ENCODE measurements at places on chromosomes 7 and 10.

DNA sequence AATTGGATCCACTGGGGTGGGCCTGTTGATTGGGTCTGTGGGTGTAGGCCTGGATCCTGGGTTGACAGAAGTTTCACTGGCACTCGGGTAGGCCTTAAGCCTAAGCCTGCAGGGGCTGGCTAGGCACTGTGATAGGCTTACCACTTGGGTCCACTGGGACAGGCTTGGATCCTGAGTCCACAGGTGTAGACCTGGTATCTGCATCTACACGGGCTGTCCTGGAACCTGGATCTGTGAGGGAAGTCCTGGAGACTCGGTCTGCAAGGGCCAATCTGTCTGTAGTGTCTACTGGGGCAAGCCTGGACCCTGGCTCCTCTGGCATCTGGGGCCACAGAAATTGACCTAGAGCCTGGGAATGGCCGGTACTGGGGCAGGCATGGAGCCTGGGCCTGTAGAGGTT, 219.0 kb upstream of the NRG3 start:
- DNase-seq, result no peak

- DNase-seq, result no peak
Observed at GRCh38 chr7:139482662-139483466, 609 bp downstream of the KLRG2 start.

DNA sequence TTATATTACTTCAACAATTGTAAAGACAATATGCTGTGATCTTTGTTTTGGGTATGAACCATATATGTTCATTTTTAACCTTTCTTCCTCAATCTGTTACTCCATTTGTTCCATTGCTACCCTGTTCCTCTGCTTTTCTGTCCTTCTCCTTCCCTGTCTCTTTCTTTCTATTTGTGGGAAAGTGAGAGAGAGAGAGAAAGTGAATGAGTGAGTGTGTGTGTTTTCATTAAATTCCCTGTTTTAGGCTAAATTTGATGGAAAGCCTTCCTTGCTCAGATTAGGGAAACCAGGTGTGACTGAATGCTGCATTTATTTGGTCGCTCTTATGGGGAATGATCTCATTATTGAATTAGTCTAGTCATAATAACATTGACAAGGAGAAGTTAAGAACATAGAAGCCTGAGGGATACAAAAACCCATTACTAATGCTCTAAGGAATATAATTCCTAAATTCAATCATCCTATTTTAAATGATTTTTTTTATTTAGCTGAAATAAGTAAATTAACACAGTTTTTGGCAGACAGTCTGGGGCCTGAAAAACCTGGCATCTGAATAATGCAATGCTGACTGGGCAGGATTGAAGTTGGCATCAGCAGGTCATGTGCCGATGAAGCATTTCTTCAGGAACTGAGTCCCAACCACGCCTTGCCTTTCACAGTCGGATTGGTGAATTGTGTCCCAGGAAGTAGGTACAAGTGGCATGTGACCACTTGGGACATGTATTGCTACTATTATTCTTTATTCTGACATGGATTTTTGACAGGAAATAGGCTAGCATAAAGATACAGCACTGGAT, 117.6 kb upstream of the LRGUK start:
- DNase-seq, result no peak

GRCh38 chr7:46071076-46071475, 150.0 kb upstream of the IGFBP3 start:
- DNase-seq, result no peak

DNA sequence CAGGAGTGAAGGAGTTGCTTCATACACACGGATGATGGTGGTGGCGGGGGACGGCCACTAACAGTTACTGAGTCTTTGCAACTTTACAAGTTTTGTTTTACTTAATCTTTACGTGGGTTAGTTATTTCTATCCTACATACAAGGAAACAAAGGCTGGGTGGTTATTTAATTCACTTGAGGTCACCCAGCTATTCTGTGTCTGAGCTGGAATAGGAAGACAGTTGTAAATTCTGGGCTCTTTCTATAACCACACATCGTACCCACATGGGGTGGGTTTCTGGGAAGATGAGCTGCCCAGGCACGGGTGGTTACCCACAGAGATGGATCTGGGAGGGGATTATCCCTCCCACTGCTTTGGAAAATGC, 137.9 kb downstream of the ANLN start:
- no peak for DNase-seq

DNA sequence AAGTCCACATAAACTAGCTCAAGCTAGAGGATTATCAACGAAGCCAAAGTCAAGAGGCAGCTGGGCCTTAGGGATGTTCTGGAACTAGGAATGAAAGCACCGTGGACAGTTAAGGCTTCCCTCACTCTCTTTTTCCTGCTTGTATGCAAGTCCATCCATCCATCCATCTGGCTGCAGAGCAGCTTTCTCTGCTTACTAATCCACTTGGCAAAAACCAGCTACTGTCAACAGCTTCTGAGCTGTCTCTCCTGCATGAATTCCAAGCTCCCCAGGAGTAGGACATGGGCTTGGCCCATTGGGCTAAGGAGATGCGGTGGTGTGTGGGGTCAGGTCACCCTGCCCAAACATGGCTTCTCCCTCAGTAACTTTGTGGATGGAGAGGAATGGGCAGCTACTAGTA, 66.2 kb downstream of the NAMPT start:
- DNase-seq, result no peak

GRCh38 chr7:134726581-134726980, 52.9 kb upstream of the CALD1 start:
- DNase-seq, result no peak

GRCh38 chr7:41107330-41107937, 595.5 kb downstream of the INHBA start:
- no peak for DNase-seq

- DNase-seq, result no peak
Observed at GRCh38 chr10:59809644-59809974, 56.4 kb upstream of the MRLN start.

DNA sequence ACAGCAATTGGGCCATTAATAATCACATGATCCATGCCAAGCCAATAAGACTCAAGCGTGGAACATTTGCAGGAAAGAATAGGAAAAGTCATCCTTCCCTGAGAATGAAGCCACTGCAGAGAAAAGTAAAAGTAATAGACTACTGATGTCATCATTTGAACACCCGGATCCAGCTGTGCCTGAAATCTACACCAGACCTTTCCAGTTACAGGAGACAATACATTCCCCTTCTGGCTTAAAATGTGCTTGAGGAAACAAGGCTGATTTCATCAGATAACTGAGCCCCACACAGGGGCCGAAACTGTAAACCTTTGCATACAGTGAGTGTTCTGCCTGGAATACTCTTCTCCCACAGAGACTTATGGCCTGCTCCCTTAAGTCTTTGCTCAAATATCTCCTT, 232.8 kb downstream of the KCNMA1 start:
- no peak for DNase-seq

GRCh38 chr10:97119058-97119745, 66.6 kb downstream of the SLIT1 start:
- no peak for DNase-seq

- no peak for DNase-seq
Observed at GRCh38 chr10:93715345-93715744, 13.0 kb upstream of the FRA10AC1 start.

DNA sequence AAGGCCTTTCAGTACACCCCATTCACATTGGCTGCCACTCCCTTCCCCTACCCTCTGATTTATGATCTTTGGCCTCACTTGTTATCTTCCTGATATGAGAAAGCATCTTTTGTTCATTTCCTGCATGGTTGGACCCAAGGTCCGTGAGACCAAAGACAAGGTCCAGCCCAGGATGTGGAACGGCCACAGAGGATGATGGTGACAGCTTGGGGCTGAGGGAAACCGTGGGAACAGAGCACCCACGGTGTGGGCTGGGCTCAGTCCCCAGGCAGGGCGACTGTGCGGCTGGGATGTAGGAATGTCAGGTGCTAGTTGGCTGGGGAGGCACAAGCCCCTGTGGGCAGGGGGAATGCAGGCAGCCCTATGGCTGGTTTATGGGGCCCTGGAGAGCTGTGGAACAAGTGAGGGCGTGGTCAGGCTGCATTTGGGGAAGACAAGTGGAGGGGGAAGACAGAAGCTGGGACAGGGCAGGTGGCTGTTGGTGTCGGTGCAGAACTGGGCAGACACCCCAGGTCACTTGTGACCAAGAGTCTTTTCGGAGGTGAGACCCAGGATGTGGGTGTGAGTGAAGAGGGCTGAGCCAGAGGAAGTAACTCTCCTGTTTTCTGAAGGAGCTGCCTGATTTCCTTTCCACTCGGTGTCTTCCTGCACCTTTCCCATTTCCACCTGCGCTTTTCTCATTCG, 51.7 kb upstream of the IGFBP3 start:
- DNase-seq, result no peak

DNA sequence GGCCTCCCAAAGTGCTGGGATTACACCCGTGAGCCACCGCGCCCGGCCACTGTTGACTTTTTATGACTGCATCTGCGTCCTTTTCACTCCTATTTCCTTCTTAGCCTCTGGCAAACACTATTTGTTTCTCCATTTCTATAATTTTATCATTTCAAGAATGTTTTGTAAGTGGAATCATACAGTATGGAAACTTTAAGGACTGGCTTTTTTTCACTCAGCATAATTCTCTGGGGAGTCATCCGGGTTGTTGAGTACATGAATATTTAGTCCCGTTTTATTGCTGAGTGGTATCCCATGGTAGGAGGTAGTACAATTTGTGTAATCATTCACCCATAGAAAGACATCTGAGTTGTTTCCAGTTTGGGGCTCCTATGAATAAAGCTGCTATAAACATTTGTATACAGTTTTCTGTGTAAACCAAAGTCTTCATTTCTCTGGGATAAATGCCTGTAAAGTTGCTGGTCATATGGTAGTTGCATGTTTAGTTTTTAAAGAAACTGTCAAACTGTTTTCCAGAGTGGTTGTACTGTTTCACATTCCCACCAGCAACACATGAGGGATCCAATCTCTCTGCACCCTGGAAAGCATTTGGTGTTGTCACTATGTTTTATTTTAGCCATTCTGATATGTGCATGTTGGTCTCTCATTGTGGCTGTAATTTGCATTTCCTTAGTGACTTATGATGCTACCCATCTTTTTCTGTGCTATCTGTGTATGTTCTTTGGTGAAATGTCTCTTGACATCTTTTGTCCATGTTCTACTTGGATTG, 139.6 kb upstream of the EEPD1 start:
- no peak for DNase-seq

GRCh38 chr7:39434012-39434411, 132.2 kb upstream of the YAE1 start:
- no peak for DNase-seq

DNA sequence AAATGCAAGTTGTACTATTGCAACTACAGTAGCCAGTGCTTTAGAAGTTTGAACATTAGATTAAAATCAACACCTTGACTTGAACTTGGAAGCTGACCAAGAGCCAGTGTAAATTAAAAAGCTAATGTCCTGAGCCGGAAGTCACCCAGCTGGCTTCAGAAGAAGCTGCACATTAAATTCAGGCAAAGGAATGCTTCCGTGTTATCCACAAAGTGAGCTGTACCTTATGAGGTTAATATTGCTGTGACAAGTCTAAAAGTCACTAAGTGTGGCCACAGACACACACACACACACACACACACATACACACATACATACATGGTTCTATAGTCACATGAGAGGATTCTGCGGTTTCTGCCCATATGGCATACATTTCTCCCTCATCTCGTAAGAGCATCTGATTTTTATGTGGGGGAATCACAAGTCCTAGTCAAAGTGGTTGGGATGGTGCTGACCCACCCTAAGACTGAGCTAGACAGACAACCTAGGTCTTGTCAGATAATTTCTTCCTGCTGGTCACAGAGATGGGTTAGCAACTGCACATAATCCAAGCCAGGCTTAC, 612.9 kb downstream of the SORCS1 start:
- no peak for DNase-seq

GRCh38 chr7:101223528-101223927, 5.6 kb downstream of the ZNHIT1 start:
- DNase-seq, result no peak

GRCh38 chr10:102729029-102730026, 14.4 kb upstream of the WBP1L start:
- peak; percentile 37 for DNase-seq

DNA sequence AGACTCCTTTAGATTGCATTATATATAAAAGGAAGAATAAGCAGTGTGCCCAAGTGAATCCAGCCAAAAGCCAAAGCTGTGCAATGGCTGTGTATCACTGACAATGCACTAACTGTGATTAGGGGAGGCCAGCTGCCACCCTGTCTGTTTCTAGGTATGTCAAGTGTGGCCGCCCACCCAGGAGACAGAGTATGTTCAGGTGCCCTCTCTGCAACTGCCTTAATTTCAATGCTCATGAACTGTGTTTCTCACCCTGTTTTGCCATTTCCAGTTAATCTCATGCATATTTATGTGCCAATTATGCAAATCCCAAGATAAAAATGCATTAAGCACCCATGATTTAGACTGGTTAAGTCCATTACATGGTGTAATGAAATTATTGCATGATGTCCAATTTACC, 159.4 kb downstream of the FRMD4A start:
- no peak for DNase-seq

DNA sequence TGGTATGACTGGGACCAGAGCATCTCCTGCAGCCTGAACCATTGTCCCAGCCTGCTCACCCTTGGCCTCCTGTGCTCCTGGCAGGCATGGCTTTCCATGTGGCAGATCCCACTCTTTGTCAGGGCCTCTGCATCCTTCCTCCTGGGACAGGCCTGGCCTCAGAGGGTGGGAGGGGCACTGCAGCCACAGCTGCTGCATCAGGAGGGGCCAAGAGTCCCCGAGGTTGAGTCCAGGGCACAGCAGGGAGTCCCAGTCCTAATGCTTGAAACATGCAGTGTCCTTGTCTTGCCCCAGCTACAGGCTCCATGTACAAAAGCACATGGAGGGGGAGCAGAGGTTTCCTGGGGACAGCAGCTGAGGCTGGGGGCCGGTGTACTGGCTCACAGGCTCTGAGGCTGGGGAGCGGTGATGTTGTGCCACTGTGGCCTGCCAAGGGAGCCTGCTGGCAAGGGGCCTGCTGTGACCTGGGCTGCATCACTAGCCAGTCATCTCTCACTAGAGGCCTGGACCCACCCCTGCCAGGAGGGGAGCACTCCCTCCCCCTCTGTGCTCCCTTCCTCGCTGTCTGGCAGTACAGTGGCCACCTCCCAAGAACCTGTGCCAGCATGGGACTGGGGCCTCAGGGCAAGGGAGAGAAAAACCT, 144.8 kb downstream of the ZNF248 start:
- no peak for DNase-seq

DNA sequence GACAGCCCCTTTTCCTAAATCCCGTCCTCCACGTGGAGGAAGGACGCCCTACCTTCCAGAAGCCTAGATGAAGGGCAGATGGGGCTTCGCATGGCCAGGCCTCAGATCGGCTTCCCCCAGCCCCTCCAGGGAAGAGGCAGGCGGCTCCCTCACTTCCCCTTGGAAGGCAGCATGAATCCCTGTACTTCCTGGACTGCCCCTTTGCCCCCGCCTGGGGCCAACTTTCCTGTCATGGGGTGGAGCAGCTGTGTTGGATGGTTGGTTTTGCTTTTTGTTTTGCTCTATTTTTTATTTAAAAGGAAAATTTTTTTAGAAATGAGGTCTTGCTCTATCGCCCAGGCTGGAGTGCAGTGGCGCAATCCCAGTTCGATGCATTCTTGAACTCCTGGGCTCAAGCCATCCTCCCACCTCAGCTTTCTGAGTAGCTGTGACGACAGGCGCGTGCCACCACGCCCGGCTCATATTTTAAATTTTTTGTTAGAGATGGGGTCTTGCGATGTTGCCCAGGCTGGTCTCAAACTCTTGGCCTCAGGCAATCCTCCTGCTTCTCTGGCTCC, 27.2 kb downstream of the GTF2IRD1 start:
- DNase-seq, result no peak

All from stimulated activated CD4-positive, alpha-beta T cell treated with anti-CD3 and anti-CD28 coated beads, Interleukin-15, amount 100 ng/mL, for 48 hours (primary cell).